Body of pancreas (tissue), 4 donors: ENCODE measurements at places on chromosomes 3 and 15. TPM values are rescaled to one million over a fixed set of nuclear protein-coding genes. Genes with fewer than 3 reads are reported as not detected.

KBTBD13 gene
- total RNA-seq: not detected

MTHFS gene
- 26.5 TPM for total RNA-seq

GOLGA8G gene
- not detected for total RNA-seq

ZNF860 gene
- total RNA-seq: 1.0 TPM

MYO9A gene
- 12.9 TPM for total RNA-seq

LTF gene
- total RNA-seq: 8.8 TPM

PIERCE2 gene
- total RNA-seq: 2.1 TPM

ATP10A gene
- total RNA-seq: 2.0 TPM

COX5A gene
- total RNA-seq: 61.5 TPM

ALPK3 gene
- total RNA-seq: 7.8 TPM

C15orf39 gene
- 30.3 TPM for total RNA-seq

POC1A gene
- total RNA-seq: 0.26 TPM

CRELD1 gene
- total RNA-seq: 19.8 TPM

DNAJA4 gene
- total RNA-seq: 8.0 TPM

KCNMB2 gene
- not detected for total RNA-seq

TLE3 gene
- total RNA-seq: 33.9 TPM

TRAT1 gene
- total RNA-seq: not detected

CCNB2 gene
- total RNA-seq: 0.26 TPM

IL20RB gene
- total RNA-seq: 0.52 TPM

SEMA6D gene
- 18.2 TPM for total RNA-seq

SLC27A2 gene
- total RNA-seq: 3.9 TPM

MRPL3 gene
- total RNA-seq: 43.1 TPM

SCG3 gene
- total RNA-seq: 2.9 TPM

GOLGA8T gene
- total RNA-seq: not detected

TMED3 gene
- total RNA-seq: 82.1 TPM

SI gene
- not detected for total RNA-seq

ISLR gene
- 15.8 TPM for total RNA-seq

OR5K3 gene
- not detected for total RNA-seq

PLCL2 gene
- 13.7 TPM for total RNA-seq

GABRG3 gene
- total RNA-seq: not detected

CCDC54 gene
- total RNA-seq: not detected

PAQR9 gene
- total RNA-seq: 0.33 TPM

HGD gene
- total RNA-seq: 14.3 TPM

SPTSSB gene
- total RNA-seq: not detected

GNAT1 gene
- total RNA-seq: not detected

ARNT2 gene
- total RNA-seq: 5.3 TPM

BNC1 gene
- not detected for total RNA-seq

FOXB1 gene
- not detected for total RNA-seq

UCN2 gene
- total RNA-seq: not detected

CLEC3B gene
- total RNA-seq: 4.9 TPM

HEG1 gene
- total RNA-seq: 46.1 TPM

NR1I2 gene
- total RNA-seq: 5.4 TPM

LMAN1L gene
- not detected for total RNA-seq

IL5RA gene
- total RNA-seq: not detected

ACVR2B gene
- 7.3 TPM for total RNA-seq

CPN2 gene
- not detected for total RNA-seq

SCAPER gene
- 22.1 TPM for total RNA-seq

TRIM42 gene
- total RNA-seq: not detected

HRH1 gene
- 0.78 TPM for total RNA-seq
